ENCODE measurements at places on chromosomes 4 and X. TPM values are rescaled to one million over a fixed set of nuclear protein-coding genes. Genes with fewer than 3 reads are reported as not detected.

The PRSS12 gene
- total RNA-seq = not detected

The GABRG1 gene
- total RNA-seq = not detected

The SSX4 gene
- not detected for total RNA-seq

The NWD2 gene
- total RNA-seq = not detected

The ANKRD50 gene
- 0.14 TPM for total RNA-seq

The RGN gene
- not detected for total RNA-seq

The PPP1R3F gene
- total RNA-seq = 14.4 TPM

The NUDT10 gene
- total RNA-seq = 0.70 TPM

The ELOVL6 gene
- 20.8 TPM for total RNA-seq

The RNF128 gene
- not detected for total RNA-seq
